Temporal lobe (tissue), 4 donors: ENCODE measurements at places on chromosomes 1 and 21. TPM values are rescaled to one million over a fixed set of nuclear protein-coding genes. Genes with fewer than 3 reads are reported as not detected.

The CFHR2 gene
- total RNA-seq = not detected

The PLA2G2D gene
- total RNA-seq = not detected

The GJA8 gene
- total RNA-seq = not detected

The TCEA3 gene
- 4.4 TPM for total RNA-seq

The C1orf116 gene
- total RNA-seq = under 0.01 TPM

The NHLH2 gene
- total RNA-seq = 0.74 TPM

The AIRE gene
- total RNA-seq = under 0.01 TPM

The IL19 gene
- not detected for total RNA-seq

The WNT9A gene
- 2.5 TPM for total RNA-seq
